CD4-positive, alpha-beta T cell treated with Interleukin-6 at 100 ng/mL for 8 hours (primary cell): ENCODE measurements at places on chromosomes 7 and 10.

DNA sequence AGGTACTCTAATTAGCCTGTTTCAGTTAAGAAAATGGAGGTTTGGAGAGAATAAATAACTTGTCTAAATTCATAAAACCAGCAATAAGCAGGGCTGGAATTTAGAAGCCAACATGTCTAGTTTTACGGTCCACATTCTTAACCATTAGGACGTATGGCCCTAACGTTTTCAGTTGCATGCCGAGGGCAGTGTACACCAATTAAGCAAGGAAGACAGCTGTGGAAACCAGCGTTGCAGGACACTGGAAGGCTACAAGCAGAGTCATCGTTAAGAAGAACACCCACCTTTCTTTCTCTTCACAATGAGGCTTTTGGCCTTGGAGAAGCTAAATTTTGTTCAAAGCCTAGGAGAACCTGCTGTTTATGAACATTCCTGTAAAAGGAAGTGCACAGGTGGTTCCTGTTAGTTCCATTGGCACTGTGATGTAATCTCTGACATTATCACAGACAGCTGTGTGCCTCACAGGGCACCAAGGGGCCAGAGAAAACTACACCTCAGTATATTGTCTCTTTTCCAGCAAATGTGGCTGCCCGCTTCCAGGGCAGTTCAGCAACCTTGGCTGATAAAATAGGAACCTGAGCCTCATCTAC is 21.0 kb downstream of the MPP7 start:
- no peak for DNase-seq

GRCh38 chr7:117808910-117809705 is 64.1 kb downstream of the CTTNBP2 start:
- no peak for DNase-seq

DNA sequence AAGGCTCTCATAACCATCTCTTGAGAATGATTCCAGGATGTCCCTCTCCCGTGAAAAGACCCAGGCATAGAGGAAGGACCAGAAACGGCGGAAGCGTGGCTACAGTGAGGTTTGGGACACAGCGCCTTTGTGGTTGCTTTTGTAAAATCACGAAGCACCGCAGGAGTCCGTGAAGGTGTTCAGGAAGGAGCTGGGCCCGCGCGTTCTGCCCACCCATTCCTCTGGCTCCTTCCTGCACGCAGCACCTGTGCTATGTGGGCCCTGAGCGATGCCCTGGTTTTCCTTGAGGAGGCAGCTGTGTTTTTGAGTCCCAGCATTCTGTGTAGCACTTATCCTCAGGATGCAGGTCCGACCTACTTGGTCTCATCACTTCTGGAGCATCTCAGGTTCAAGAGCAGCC is 112.8 kb downstream of the TRRAP start:
- DNase-seq, result no peak

DNA sequence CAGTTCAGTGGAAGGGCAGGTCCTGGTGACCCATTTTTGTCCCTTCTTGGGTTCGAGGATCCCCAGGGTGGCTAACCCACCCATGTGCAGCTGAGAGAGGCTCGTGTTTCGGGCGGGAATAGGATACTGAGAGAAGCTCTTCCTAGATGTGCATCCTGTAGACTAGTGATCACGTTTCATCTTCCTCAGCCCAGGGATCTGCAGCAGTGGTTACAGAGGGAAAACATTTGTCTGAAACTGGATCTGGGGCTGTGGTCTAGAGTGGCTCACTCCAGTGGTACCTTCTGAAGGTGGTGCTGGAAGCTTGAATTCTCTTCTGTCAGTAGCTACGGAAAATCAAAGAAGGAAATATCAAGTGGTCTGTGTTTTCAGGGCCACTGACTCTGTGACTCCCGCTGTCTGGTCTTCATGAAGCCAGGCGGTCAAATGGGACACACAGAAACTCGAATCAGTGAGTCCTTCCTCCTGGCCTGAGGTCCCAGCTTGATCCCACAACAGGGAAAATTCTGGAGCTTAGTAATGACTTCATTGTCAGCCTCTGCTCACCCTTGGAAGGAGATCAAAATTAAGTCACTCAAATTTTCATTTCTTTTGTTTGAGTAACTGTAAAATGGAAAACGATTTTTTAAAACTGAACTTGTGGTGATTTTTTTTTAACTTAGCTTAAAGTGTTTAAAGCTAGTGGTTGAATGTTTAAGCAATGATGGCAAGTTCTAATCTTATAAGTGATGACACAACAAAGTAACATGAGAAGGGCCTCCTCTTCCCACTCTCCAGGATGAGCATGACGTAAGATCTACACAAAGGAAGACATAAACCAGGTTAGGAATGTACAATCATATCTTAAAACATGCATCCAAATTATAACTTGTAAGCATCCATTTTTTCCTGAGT is 469.3 kb upstream of the KLF6 start:
- DNase-seq, result no peak

DNA sequence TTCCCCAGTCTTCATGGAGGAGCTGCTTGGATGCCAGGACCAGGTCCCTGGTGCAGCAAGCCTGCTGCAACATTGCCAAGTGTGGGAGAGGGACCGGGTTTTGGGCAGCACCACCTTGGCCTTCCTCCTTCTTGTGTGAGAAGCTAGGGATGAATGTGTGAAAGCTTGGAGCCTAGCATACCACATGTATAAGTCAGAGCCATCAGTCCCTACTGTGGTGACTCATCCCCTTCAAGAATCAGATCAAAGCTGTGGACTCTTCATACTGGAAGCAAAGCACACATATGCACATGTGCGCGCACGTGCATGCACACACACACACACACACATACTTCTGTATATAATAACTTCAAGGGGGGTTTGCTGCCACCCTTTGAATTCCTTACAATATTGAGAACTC is 527.8 kb downstream of the LRMDA start:
- no peak for DNase-seq

GRCh38 chr10:109412353-109412752 is 511.0 kb downstream of the XPNPEP1 start:
- no peak for DNase-seq

DNA sequence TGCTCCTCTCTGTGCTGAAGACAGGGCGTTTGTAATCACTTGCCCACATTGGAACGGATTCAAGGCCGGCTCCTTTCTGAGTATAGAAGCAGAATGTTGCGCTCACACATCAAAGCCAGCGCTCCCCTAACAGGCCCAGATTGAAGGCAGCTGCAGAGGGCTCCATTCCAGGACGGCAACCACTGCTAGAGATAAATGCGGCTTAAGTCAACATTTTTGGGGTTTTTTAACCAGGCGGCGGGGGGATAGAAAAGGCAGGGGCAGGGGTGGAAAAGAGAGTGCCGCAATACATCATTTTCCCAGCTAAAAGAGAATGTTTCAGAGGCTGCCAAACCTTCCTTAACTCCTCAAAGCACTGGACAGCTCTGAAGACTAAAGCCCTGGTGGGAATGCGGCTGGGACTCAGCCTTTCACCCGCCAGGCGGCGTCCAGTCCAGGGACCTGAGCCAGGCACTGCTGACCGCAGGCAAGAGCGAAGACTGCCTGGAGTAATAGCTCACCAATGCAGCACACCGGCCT is 189.6 kb downstream of the TNS3 start:
- no peak for DNase-seq

DNA sequence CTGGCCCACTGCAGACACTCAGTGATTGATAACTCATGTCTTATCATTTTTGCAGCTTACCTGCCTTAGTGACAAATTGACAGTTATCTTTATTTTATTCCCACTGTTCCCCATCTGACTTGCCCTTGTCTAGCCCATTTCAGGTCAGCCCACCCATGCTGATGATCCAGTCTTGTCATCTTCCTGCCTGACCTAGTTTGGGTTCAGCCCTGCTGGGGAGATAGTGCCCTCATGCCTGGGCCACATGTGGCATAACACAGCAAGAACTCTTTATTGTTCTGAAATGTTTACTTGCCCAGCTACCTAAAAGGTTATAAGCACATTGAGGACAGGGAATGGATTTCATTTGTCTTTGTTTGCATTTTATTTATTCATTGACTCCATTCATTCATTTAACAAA is 75.6 kb downstream of the ENTPD1 start:
- no peak for DNase-seq

DNA sequence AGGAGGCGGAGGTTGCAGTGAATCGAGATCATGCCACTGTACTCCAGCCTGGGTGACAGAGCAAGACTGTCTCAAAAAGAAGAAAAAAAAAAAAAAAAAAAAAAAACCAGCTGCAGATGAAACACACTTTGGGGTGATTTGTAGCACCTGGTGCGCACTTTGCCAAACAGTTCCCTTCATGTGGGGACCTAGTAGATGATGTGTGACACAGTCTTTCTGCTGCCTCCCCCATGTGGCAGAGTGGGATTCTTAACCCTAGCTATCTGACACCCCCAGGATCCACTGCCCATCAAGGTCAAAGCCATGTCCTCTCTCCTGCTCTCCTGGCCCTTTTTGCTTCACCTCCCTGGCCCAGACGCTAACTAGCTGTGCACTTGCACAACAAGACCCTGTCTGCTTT is 52.1 kb upstream of the PDZD8 start:
- DNase-seq, result no peak

GRCh38 chr7:129517931-129518330 is 15.6 kb downstream of the SMKR1 start:
- no peak for DNase-seq

DNA sequence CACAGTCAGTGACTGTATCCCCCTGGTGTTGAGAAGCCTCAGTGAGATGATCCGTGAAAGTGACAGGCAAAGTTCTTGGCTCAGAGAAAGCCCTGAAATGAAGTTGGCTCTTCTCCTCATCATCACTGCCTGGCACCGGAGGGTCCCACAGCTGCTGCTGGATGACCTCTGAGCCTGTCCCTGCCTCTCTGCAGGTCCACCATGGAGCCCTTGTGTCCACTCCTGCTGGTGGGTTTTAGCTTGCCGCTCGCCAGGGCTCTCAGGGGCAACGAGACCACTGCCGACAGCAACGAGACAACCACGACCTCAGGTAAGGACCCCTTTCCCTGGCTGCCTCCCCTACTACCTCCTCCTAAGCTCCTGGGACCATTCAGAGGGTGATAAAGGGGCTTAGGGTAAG is 85.5 kb downstream of the MKI67 start:
- no peak for DNase-seq

DNA sequence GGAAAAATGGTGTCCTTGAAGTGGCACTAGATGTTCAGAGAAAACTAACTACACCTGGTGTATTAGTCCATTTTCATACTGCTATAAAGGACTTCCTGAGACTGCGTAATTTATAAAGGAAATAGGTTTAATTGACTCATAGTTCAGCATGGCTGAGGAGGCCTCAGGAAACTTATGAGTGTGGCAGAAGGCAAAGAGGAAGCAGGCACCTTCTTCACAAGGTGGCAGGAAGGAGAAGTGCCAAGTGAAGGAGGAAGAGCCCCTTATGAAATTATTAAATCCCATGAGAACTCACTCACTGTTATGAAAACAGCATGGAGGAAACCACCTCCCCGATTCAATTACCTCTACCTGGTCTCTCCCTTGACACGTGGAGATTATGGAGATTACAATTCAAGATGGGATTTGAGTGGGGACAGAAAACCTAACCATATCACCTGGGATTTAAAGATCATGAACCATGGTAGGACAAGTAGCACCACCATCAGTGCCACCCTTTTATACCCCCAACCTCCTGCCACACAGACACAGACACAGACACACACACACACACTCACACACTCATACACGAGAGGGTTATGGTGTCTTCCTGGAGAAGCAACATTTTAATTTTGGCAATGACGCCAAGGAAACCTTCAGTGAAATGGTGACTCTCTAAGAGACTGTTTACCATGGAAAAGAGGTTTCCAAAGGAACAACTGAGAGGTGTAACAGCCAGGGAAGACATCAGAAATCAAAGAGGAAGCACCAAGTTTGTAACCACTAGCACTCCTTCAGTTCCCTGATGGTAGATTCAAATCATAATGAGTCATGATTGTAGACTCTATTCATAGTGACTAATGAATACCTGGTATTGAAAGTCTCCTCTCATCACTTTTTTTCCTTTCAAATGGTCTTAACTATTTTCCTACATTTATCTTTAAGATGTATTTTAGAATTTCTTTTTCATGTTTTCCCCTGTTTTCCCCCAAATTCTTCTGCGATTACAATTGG is 41.8 kb upstream of the WNT16 start:
- DNase-seq, result no peak
